ENCODE measurements at places on chromosomes 5 and 9. TPM values are rescaled to one million over a fixed set of nuclear protein-coding genes. Genes with fewer than 3 reads are reported as not detected.

GRCh38 chr9:71740199-71740598 is 28.1 kb downstream of the CEMIP2 start:
- no peaks in the 10 kb centered on the region for H3K4me1 ChIP-seq
- H3K36me3 ChIP-seq = peaks cover 9% of the 10 kb centered on the region
- DNase-seq = no peak
- no peak overlapping the region for H3K4me3 ChIP-seq

- H3K27ac ChIP-seq = no peak overlapping the region
- H3K4me3 ChIP-seq = no peak overlapping the region
- H3K4me1 ChIP-seq = no peaks in the 10 kb centered on the region
- no peaks in the 10 kb centered on the region for H3K36me3 ChIP-seq
- DNase-seq = no peak
- H3K27me3 ChIP-seq = no peaks in the 10 kb centered on the region
These were observed 11.8 kb upstream of the NADK2 start for GRCh38 chr5:36253575-36253974.

GRCh38 chr5:132369007-132369473 is 470 bp upstream of the SLC22A5 start:
- peaks cover 3% of the 10 kb centered on the region for H3K4me1 ChIP-seq
- DNase-seq = no peak
- H3K27ac ChIP-seq = no peak overlapping the region
- H3K27me3 ChIP-seq = peaks cover 6% of the 10 kb centered on the region
- H3K4me3 ChIP-seq = peak overlapping the region; percentile 86

Gene CLIC3
- total RNA-seq = not detected

- no peak for DNase-seq
- no peak overlapping the region for H3K4me3 ChIP-seq
- no peaks in the 10 kb centered on the region for H3K4me1 ChIP-seq
- H3K27ac ChIP-seq = no peak overlapping the region
These were observed 173.4 kb downstream of the NR3C1 start for GRCh38 chr5:143229896-143230675.

DNA sequence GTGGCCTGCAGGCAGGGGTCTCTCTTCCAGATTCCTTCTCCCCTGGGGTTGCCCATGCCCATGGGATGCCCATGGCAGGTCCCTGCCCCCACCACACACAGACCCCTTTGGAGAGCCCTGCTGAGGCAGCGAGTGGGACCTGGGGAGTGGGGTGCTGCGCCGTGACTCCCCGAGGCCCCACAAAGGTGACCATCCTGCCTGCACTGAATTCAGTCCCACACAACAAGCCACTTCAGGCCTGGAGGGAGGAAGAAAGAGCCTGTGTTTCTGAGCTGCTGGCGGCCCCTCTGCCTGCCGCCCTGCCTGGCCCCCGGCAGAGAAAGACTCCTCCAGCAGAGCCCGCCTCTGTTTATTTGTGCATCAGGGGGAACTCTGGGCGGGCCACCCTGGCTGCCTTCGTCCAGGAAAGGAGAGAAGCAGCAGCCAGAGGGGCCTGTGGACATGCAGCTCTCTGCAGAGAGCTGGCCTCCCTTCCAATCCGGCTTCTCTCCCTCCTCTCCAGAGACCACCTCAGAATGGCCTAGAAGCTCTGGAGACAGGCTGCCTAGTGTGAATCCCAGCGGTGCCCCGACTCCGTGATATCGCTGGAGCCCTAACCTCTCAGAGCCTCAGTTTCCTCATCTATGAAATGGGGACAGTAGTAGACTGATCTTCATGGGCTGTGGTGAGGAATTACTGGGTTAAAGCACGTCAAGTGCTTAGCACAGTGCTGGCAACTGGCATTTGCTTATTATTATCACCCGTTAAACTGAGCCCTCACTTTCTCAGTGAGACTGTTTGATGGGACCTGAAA is 72.9 kb downstream of the COL27A1 start:
- H3K27ac ChIP-seq = no peak overlapping the region
- peaks cover 6% of the 10 kb centered on the region for H3K36me3 ChIP-seq
- no peak overlapping the region for H3K4me3 ChIP-seq
- H3K27me3 ChIP-seq = peaks cover 5% of the 10 kb centered on the region
- DNase-seq = no peak

Data from endothelial cell (in vitro differentiated cells).